Activated CD8-positive, alpha-beta memory T cell treated with anti-CD3 and anti-CD28 coated beads, Interleukin-2, amount 50 U/mL, for 4 hours (primary cell): ENCODE measurements at places on chromosomes 6 and 20.

- DNase-seq, result no peak
These were observed 25.0 kb downstream of the ANGPT4 start for GRCh38 chr20:891058-891705.

- no peak for DNase-seq
These were observed 1.1 kb downstream of the PCSK2 start for GRCh38 chr20:17227669-17228623.

GRCh38 chr20:18215566-18215965 lies 72.8 kb upstream of the ZNF133 start:
- no peak for DNase-seq

DNA sequence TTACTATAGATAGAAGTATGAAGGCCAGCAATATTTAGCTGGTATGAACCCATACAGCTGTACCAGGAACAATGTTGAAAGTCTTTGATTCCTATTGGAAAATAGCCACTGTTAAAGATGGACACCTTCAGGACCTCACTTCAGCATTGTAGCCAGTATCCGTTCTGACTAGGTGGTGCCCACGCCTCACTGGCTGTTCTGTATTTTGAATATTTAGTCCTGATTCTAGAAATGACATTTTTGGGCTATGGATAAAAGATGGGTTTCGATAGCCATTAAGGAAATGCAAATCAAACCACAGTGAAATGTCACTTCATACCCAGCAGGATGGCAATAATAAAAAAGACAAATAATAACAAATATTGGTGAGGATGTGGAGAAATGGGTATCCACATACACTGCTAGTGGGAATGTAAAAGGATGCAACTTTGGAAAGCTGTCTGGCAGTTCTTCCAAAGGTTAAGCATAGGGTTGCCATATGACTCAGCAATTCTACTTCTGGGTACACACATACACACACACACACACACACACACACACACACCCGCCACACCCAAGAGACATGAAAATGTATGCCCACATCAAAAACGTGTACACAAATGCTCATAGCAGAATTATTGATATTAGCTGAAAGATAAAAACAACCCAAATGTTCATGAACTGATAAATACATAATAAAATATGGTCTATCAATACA lies 56.8 kb downstream of the UTRN start:
- no peak for DNase-seq

GRCh38 chr6:139698526-139699176 lies 324.2 kb upstream of the CITED2 start:
- DNase-seq, result no peak

DNA sequence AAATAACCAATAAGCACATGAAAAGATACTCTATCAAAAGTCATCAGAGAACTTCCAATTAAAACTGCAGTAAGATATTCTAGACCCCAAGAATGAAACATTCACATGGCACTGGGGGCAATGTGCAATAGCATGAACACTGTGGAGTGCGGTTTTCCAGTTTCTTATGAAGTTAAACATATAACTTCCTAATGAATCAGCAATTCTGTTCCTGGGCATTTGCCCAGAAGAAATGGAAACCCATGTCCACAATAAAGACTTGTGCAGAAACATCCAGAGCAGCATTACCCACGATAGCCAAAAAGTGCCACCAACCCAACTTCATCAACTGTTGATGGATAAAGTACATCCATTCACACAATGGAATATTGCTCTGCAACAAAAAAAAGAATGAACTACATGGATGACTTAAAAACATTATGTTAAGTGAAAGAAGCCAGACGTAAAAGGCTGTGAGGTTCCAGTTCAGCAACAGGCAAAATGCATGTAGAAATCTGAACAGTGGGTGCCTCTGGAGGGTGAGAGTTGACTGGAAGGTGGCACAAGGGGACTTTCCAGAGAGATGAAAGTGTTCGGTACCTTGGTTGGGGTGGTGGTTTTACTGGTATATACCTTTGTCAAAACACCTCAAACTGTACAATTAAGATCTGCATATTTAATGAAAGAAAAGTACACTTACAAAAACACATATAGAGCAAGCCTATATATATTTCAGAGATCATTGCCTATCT lies 207.2 kb upstream of the ECI2 start:
- DNase-seq, result no peak

DNA sequence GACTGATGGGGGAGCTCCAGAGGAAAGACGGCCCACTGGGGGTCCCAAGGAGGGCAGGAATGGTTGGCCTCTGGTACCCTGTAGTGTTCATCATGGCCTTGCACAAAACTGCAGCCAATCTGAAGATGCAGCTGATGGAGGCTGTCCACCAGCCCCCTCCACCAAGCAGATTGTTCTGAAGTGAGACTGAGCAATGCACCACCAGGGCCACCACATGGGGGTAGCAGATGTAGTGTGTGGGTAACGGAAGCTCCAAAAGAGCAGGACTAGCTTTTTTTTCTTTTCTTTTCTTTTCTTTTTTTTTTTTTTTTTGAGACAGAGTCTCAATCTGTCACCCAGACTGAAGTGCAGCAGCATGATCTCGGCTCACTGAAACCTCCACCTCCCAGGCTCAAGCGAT lies 181.0 kb upstream of the MYLIP start:
- DNase-seq, result no peak
